ENCODE measurements at places on chromosomes 2 and 18.

DNA sequence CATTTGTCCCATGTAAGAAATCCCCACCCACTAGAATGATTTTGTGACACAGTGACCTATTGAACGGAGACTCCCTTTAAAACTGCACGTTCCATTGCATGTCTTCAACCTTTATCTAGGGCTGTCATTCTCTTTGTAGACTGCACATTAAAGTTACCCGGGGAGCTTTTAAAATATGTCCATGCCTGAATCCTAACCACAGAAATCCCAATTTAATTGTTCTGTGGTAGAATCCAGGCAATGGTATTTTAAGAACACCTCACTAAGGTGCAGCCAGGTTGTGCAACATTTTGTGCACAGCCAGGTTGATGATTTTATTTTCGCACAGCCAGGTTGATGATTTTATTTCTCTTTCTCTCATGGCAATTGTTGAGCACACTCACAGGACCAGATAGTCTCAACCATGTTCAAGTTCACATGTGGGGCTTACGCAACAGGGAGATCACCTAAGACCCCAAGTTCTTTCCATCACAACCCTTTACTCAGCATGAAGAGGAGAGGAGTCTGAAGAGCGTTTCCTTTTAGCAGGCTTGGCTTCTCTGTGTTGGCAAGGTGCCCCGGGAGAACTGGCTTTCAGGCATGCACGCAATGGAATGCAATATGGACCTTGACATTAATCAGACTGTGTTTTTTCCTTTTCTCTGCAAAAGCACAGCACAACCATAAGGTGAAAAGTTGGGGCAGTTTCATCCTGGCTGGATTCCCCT lies 467.3 kb upstream of the ETAA1 start:
- DNase-seq = peak; percentile 29

DNA sequence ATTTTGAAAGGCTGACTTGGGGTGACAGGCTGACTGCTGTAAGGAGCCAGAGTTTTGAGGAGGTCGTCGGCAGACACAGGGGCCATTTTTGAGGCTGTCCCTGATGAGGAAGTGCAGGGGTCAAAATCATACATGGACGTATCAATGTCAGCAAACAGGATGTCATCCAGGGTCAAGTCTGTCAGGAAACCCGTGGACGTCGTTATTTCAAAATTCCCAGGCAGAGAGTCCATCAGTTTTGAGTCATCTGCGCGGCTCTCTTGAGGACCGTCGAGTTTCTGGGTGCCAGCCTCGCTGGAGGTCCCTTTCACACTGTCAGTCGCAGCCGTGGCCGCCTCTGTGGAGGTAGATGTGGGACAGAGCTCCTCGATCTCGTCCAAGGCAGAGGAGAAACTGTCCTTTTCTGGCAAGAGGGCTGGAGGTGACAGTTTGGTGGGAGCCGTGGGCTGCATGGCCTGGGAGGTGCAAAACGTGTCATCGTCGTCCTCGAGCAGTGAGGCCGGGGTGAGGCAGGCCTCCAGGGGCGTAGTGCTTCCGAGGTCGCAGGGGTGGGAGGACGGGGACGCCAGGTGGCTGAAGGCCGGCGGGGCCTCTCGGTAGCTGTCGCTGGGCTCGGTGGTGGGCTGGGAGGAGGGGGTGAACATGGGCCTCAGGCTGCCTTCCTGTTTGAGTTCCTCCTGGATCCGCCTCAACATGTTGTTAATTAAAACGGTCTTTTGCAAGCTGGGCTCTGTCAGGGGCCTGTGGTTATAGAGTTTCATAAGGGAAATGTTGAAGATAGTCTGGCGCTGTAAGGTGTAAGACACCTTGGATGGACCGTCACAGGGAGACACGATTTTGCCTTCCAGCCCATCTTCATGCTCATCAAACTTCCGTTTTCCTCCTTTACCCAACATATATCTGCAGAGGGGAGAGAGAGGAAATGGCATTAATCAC lies 17.5 kb downstream of the SERTAD2 start:
- no peak for DNase-seq

- DNase-seq = no peak
Measured at GRCh38 chr2:20596193-20596972, 54.5 kb downstream of the HS1BP3 start.

GRCh38 chr18:55910296-55910695 lies 322.3 kb upstream of the TCF4 start:
- no peak for DNase-seq

DNA sequence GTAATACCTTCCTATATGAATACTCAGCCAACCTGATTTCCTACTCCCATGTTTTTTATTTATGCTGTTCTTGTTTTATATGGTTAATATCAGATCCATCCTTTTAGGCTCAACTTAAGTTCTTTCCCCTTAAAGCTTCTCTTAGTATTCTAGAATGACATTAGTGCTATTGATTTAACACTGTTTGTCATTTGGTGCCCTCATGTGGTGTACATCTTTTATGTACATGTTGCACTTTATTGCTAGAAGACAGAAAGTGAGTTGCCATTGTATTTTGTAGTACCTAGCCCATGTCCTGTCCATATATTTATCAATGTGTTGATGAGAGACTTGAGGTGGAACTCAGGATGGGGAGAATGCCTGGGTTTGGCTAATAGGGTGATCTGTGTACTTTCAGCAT lies 2.5 kb downstream of the HTRA2 start:
- peak; percentile 7 for DNase-seq

GRCh38 chr2:179513181-179513580 lies 248.5 kb upstream of the SESTD1 start:
- DNase-seq = no peak

DNA sequence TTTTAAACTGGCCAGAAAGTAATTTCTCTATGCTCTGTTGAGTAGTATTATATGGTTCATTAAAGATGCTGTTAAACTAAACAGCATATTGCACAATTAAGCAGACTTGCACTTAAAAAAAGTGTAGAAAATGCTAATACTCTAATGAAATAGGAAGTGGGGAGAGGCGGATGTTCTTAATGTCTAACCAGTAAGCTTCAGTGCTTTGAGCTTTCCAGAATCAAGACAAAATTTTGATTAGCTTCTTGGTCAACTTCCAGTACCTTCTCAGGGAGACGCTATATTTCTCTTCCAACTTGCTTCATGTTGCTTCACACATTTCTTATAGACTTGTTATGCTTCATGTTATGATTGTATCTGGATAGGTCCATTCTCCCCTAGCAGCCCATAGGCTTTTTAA lies 89.1 kb downstream of the MAP2 start:
- DNase-seq = no peak

DNA sequence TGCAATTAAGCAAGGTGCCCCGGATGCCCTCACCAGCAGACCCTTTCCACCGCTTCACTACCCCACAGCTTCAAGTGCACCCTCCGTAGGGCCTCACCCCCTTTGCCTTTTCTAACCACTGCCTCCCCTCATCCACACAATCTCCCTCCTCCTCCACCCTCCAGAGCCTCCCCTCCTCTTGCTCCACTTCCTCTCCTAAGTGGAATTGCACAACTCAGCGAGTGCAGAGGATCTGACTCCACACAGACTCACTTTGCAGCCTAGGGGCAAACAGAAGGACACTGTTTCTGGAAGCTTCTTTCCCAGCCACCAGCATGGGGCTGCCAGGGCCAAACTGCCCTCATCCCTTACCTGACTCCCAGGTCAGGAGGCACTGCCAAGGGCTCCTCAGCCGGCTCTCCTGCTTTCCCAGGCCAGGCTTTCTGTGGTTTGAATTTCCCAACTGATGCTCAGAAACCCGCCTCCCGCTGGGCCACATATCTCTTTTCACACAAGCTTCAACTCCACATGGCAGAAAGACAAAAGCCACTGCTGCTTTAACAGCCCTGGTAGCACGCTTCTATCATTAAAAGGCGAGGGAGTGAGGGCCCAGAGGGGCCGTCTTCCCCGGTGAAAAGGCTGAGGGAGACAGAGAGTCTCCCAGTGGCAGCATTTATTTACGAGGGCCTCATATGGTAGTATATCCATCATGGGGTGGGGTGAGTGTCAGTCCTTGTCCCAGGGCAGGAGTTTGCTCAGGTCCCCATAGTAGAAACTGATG lies 74.7 kb upstream of the MGAT4A start:
- DNase-seq = no peak

GRCh38 chr2:26184555-26185303 lies 11.8 kb downstream of the GAREM2 start:
- peak; percentile 55 for DNase-seq

- DNase-seq = no peak
Measured at GRCh38 chr2:61044636-61045035, 21.0 kb upstream of the SANBR start.

GRCh38 chr2:32342801-32343200 lies 14.0 kb upstream of the BIRC6 start:
- DNase-seq = no peak

DNA sequence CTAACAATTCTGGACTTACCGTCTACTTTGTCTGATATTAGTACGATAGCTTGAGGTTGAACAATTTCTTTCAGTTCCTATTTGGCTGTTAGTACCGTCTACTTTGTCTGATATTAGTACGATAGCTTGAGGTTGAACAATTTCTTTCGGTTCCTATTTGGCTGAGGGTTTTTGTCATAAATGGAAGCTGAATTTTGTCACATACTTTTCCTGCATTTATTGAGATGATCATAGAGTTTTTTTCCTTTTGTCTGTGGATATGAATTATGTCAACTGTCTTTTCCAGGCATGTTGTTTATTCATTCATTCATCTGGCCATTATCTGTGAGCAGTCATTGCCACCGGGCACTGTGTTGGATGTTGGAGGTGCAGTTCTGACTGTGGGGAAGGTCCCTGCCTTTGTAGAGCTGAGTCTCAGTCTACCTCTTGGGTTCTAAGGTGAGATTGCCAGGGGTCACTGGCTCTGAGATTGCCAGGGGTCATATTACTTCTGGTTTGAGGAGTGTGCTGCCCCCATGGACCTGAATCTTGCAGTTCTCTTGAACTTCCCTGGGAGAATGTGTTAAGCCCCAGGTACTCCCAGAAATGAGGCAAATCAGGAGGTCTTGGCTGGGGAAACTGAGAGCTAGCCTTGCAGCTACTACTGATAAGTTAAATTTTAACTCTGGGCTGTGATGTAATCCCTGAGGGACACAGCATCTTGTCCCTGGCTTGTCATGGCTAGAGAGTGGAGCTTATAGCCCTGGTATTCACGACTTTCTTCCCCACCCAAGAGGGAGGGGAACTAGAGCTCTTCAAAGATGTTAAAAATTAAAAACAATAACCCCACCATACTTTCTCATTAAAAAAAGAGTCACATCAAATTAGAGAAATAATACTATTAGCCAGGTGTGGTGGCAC lies 89.1 kb upstream of the MBOAT2 start:
- no peak for DNase-seq

DNA sequence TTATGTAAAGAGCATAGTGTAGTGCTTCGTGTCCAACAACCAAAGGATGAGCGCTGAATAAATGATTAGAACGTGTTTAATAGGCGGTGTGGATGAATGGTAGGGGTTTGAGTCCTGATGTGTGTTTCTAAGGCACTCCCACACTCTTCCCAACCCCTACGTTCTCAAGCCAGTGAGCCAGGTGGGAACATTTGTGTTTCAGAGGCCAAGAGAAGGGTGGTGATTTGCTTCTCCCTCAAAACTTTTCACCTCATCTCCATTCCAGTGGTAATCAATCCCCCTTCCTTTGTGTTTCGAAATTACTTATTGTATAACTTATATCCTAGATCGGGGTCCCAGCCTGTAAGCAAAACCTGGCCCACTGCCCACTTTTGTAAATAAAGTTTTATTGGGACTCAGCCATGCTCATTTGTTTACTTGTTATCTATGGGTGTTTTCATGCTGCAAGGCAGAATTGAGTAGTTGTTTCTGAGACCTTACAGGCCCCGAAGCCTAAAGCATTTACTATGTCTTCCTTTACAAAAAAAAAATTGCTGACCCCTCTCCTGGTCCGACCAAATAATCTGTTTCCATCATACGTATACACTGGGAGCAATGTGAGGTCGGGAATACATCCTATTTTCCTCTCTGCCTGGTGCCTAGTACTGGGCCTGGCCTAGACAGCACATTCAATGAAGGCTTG lies 150.8 kb upstream of the MYCN start:
- DNase-seq = no peak

- DNase-seq = no peak
Measured at GRCh38 chr18:39341129-39341528, 1775.5 kb upstream of the CELF4 start.

DNA sequence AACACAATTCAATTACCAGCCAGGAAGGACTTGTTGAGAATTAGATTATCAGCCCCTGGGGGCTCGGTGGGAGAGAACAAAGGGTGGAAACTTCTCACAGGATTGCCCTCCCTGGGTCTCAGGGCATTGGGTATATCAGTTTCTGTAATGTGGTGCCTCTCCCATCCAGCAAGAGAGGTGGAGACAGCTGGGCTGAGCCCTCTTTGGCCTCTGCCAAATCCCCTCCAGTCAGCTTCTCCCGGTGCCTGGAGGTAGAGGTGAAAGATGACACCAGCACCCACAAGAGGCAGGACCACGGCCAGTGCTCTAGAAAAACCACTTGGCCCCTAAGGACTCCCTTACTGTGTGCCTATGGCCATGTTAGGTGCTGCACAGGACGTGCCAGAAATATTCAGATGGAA lies 179.7 kb downstream of the HAUS1 start:
- DNase-seq = no peak

GRCh38 chr2:48592067-48592466 lies 25.6 kb upstream of the GTF2A1L start:
- no peak for DNase-seq

GRCh38 chr2:47334356-47335136 lies 68.4 kb upstream of the MSH2 start:
- DNase-seq = no peak

DNA sequence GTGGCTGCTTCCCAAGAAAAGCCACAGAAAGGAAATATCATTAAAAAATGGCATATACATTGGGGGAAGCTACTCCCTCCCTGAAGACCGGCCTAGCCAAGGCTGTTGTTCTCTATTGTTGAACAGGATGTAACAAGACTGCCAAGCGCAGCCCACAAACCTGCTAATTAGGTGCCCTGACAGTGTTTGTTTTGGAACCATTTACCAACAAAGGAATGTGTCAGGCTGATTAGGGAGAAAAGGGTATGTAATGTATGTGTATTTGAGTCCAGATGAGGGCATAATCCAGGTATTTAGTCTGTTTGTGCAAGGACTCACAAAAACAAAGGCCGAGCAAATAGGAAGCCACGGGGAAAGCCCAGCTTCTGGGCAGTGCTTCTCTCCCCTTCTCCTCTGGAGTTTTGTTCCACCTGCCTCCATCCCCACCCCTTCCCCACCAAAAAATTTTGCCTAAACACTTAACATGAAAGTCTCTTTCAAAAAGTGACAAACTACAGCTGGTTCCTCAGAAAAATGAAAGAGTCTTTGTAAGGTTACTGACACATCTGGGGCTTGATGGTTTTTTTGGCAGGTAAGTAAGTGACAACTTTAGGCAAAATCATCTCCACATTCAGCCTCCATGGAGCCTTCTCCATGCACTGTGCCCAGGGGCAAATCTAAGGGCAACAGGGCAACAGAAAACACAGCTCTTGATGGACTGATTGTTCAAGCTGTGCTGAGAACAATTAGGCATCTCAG lies 78.3 kb upstream of the FZD5 start:
- DNase-seq = peak; percentile 90

DNA sequence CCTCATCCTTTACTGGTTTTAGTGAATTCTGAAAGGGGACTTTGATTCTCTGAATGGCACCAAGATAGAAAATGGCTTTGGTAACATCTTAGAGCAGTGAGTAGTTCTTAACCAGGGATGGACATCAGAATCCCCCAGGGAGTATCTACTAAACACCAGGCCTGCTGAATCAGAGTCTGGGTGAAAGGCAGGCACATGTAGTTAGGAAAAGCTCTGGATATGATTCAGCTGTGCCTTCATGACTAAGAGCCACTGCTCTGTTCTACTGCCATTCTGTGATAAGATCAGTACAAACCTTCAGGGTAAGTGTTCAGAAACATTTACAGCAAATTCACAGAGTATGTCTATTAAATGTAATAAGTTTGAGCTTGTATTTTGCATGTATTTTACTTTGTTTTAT lies 46.2 kb upstream of the B3GNT2 start:
- DNase-seq = peak; percentile 60

All from kidney glomerular epithelial cell (primary cell).